Spleen (tissue), 13 donors: ENCODE measurements at places on chromosomes 2 and 18. TPM values are rescaled to one million over a fixed set of nuclear protein-coding genes. Genes with fewer than 3 reads are reported as not detected.

GRCh38 chr18:50038448-50038847 lies 156.5 kb downstream of the MYO5B start:
- DNase-seq = no peak
- H3K27ac ChIP-seq = no peak overlapping the region
- no peaks in the 10 kb centered on the region for H3K4me1 ChIP-seq
- H3K4me3 ChIP-seq = no peak overlapping the region
- H3K36me3 ChIP-seq = no peaks in the 10 kb centered on the region

DNA sequence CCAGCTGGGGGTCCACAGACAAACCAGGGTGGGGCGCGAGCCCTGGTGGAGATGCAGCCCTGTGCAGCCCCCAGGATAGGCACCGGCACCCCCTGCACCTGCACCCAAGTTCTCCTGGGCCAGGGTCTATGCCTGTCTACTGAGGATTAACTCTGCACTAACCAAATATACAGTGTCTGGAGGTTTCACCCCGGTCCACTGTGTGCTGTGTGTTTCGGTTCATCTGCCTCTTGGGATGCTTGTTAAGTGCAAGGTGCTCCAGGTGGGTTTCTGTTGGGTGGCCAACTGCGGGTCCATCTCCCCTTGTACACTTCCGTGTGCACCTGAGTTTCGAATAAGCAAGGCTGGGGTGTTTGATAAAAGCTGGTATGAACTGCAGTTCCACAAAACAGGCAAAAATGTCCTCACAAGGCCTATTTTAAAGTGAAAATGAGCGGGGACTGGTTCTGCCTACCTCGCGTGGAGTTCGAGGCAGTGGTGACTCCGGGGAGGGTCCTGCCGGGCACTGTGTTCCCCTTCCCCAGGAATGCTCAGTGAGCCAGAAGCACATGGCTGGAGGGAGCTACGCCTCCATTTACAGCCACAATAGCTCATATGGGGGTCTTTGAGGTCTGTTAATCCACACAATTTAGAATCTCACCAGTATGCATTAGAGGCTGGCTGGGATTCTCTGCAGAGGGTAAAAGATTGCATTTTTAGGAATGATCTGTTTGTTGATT lies 70.7 kb downstream of the EDAR start:
- H3K4me3 ChIP-seq = no peak overlapping the region
- H3K36me3 ChIP-seq = no peaks in the 10 kb centered on the region
- no peaks in the 10 kb centered on the region for H3K4me1 ChIP-seq

DNA sequence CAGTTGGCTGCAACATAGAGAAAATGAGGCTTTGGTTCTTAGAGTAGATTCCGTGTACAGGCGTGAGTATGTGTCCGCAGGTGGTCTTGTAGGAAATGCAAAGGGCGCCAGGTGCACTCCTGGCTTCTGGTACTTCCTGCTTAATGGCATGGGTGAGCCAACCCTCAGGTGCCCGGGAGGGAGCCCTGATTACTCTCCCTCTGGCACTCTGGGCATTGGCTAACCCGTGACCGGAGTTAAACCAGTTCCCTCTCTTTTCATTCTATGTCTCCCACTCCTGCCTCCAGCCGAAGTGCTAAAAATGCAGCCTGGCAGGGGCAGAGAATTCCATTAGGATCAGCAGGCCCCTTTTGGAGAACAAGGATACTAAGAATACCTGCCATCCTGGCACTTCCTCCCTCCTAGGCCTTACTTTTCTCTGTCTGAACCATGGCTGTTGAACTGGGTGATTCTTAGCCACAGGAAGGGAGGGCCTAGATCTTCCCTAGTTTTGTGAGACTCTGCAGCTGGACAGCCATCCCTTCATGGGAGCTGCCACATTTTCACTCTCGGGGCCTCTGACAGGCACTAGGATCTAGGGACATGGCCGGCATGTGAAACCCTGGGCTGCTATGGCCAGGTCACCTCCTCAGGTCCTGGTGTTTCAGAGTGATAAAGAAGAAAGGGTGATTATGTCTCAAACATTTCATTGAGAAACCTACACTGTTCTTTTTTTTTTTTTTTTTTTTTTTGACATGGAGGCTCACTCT lies 6.5 kb downstream of the MERTK start:
- peaks cover 16% of the 10 kb centered on the region for H3K4me1 ChIP-seq
- H3K4me3 ChIP-seq = no peak overlapping the region
- no peaks in the 10 kb centered on the region for H3K36me3 ChIP-seq
- no peaks in the 10 kb centered on the region for H3K27me3 ChIP-seq

DNA sequence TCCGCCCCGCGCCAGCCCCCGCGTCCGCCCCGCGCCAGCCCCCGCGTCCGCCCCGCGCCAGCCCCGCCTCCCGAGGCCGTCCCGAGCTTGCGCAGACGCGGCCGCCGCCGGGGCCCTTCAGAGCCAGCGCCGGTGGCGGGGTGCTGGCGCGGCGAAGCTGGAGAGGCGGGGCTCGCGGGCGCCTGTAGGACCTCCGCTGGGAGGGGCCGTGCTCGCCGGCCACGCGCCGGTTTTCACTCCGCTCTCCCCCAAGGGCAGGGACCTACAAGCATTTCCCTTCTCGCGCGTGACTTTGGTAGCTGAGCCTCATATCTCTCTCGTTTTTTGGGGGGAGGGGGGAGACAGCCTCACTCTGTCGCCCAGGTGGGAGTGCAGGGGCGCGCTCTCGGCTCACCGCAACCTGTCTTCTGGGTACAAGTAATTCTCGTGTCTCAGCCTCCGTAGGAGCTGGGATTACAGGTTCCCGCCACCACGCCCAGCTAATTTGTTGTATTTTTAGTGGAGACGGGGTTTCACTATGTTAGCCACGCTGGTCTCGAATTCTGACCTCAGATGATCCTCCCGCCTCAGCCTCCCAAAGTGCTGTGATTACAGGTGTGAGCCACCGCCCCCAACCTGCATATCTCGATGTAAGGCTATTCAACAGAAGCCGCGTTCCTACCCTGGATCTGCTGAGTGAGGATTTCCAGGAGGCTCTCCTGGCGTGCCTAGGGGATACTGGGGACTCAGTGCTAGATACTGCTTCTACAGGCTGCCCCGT lies at the start of gene ZNF514:
TSS of gene ZNF514 (minus strand) at position 159 of the 760 bp plus-strand sequence. CDS start 6,595 bp downstream, outside the sequence.
- peak within 1 kb of the TSS; percentile 76 for H3K27ac ChIP-seq
- H3K4me3 ChIP-seq = peak within 1 kb of the TSS; percentile 64
- H3K4me1 ChIP-seq = peaks cover 17% of the 10 kb centered on the region
- H3K36me3 ChIP-seq = peaks cover 23% of the 10 kb centered on the region
- H3K27me3 ChIP-seq = no peaks in the 10 kb centered on the region
- DNase-seq = peak; percentile 94

- H3K27me3 ChIP-seq = peaks cover 22% of the 10 kb centered on the region
- H3K27ac ChIP-seq = no peak overlapping the region
- no peak overlapping the region for H3K4me3 ChIP-seq
- no peaks in the 10 kb centered on the region for H3K4me1 ChIP-seq
- H3K36me3 ChIP-seq = no peaks in the 10 kb centered on the region
These were observed 396.9 kb upstream of the MYT1L start for GRCh38 chr2:2727876-2728511.

GRCh38 chr2:69615078-69615625 lies 28.4 kb downstream of the AAK1 start:
- no peaks in the 10 kb centered on the region for H3K36me3 ChIP-seq
- peaks cover 6% of the 10 kb centered on the region for H3K4me1 ChIP-seq
- H3K4me3 ChIP-seq = no peak overlapping the region
- no peak for DNase-seq
- H3K27ac ChIP-seq = no peak overlapping the region

GRCh38 chr2:218852911-218853667 lies 6.5 kb upstream of the WNT6 start:
- no peak overlapping the region for H3K27ac ChIP-seq
- peak; percentile 81 for DNase-seq
- peaks cover 3% of the 10 kb centered on the region for H3K27me3 ChIP-seq
- peaks cover 23% of the 10 kb centered on the region for H3K4me1 ChIP-seq
- H3K36me3 ChIP-seq = no peaks in the 10 kb centered on the region

DNA sequence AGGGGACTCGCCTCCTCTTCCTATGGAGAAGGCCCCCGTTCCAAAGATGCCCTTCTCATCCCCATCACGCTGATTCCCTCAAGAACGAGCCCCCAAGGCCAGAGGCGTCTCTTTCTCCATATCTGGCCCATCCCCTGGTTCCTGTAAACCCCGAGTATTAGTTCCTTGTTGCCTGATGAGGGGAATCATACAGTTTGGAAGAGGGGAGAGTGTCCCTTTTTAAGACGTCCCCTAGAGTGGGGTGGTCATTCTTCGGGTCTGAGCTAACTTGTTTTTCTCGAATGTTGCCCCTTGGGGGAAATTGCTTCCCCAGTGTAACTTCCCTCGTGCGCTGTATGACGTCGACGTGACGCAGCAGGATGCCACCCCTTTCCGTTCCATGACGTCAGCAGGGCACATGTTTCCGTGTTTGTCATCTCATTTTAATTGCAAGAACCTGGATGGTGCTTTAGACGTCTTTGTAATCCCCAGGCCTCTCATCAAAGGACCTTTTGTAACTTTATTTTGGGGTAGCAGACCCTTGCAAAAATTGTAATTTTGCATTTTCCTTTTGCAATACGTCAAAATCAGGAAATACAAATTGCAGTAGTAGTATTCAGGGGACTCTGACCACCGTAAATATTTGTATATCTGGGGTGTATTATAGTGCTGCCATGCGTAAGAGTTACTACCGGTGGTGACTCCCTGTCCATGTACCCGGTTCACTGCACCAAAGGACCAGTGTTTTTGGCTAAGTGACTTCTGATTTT lies 569 bp downstream of the BABAM2 start:
- no peaks in the 10 kb centered on the region for H3K27me3 ChIP-seq
- peak overlapping the region; percentile 75 for H3K4me3 ChIP-seq
- H3K4me1 ChIP-seq = peaks cover 59% of the 10 kb centered on the region
- peak; percentile 90 for DNase-seq

DNA sequence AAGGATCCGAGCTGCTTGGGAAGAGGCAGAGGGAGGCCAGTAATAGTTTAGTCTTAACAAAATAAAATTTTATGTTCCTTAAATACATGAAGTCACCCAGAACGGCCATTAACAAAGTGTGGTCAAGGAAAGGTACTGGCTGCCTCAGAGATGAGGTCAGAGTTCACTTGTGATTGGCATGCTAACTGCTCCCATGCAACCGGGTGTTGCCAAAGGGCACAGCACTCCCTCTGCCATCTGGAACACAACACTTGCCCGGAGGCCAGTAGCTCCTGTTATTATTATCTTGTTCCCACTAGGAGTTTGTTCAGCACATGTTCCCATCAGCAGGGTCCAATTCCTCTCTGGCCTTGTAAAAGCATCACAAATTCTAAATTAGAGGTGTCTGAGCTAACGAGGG lies 207.0 kb downstream of the CYP26B1 start:
- no peak overlapping the region for H3K4me3 ChIP-seq
- H3K36me3 ChIP-seq = no peaks in the 10 kb centered on the region
- DNase-seq = no peak
- no peaks in the 10 kb centered on the region for H3K4me1 ChIP-seq
- H3K27ac ChIP-seq = no peak overlapping the region
- H3K27me3 ChIP-seq = no peaks in the 10 kb centered on the region

- no peaks in the 10 kb centered on the region for H3K36me3 ChIP-seq
- H3K27ac ChIP-seq = peak overlapping the region; percentile 42
- H3K27me3 ChIP-seq = peaks cover 4% of the 10 kb centered on the region
- no peak overlapping the region for H3K4me3 ChIP-seq
- H3K4me1 ChIP-seq = no peaks in the 10 kb centered on the region
These were observed 7.1 kb upstream of the IL1RL1 start for GRCh38 chr2:102304268-102304667.

DNA sequence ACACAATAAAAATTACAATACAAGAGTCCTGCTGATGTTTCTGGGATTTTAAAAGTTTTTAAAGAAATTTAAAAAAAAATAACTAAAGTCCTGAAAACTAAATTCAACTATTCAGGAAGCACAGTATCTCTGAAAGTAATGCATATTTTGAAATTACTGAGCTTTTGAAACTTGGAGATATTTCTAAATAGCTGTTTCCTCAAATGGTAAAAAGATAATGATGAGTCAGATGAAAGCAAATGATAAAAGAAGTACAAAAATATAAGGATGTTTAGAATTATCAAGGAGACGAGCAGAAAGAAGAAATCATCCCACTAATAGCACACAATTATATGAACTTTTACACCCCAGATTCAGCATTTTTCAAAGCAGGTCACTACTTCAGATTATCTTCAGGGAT lies 90.2 kb upstream of the SLC25A52 start:
- peak overlapping the region; percentile 2 for H3K27ac ChIP-seq
- no peaks in the 10 kb centered on the region for H3K4me1 ChIP-seq
- DNase-seq = no peak

- no peak for DNase-seq
- no peaks in the 10 kb centered on the region for H3K4me1 ChIP-seq
- no peak overlapping the region for H3K27ac ChIP-seq
These were observed 22.7 kb downstream of the IAH1 start for GRCh38 chr2:9497017-9497416.

GRCh38 chr2:136031711-136032110 lies 46.3 kb upstream of the DARS1 start:
- no peak for DNase-seq
- H3K27ac ChIP-seq = no peak overlapping the region
- no peaks in the 10 kb centered on the region for H3K36me3 ChIP-seq
- H3K4me3 ChIP-seq = no peak overlapping the region
- H3K4me1 ChIP-seq = peaks cover 16% of the 10 kb centered on the region
- H3K27me3 ChIP-seq = no peaks in the 10 kb centered on the region

DNA sequence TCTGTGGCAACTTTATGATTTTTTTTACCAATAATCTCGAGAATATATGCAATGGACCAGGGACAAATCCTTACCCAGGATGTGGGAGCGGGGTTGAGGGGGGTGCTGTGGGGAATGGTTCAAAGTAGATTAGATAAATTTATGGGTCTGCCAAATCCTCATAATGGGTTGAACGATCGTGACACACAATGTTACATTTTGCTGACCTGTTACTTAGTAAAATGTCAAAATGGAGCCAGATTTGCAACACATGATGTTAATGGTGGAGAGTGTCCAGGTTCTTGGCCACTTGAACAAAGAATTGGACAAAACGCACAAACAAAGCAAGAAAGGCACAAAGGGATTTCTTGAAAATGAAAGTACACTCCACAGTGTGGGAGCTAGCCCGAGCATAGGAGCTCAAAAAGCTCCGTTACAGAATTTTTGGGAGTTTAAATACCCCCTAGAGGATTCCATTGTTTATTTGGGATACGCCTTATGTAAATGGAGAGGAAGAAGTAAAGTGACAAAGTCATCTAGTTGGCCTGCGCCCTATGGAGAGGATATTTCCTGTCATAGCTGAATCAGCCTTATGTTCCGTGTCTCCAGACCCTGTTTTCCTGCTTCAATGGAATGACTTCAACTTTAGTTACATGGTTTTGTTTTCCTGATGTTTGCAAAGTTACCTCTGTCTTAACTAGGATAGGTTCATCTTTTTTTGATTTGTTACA lies 776.0 kb downstream of the DCC start:
- no peaks in the 10 kb centered on the region for H3K36me3 ChIP-seq
- no peak overlapping the region for H3K4me3 ChIP-seq
- no peak for DNase-seq

GRCh38 chr2:226904592-226904991 lies 68.7 kb downstream of the RHBDD1 start:
- peaks cover 70% of the 10 kb centered on the region for H3K4me1 ChIP-seq
- peak overlapping the region; percentile 67 for H3K27ac ChIP-seq
- H3K4me3 ChIP-seq = no peak overlapping the region
- no peaks in the 10 kb centered on the region for H3K27me3 ChIP-seq
- DNase-seq = no peak

GRCh38 chr2:62660087-62660486 lies 45.4 kb upstream of the EHBP1 start:
- no peak for DNase-seq
- no peaks in the 10 kb centered on the region for H3K36me3 ChIP-seq
- H3K4me1 ChIP-seq = peaks cover 7% of the 10 kb centered on the region
- H3K27me3 ChIP-seq = no peaks in the 10 kb centered on the region
- no peak overlapping the region for H3K4me3 ChIP-seq

Gene APLF
- total RNA-seq = 6.0 TPM

Gene UGT1A10
- total RNA-seq = not detected

Gene CTDP1
- 54.6 TPM for total RNA-seq

Gene STEAP3
- total RNA-seq = 3.6 TPM

Gene CRYGC
- total RNA-seq = not detected

Gene CTAGE1
- total RNA-seq = not detected

Gene TIMM21
- total RNA-seq = 24.9 TPM

Gene SPP2
- total RNA-seq = not detected

Gene TEKT4
- total RNA-seq = not detected

Gene ANKMY1
- 29.5 TPM for total RNA-seq

Gene FBXO11
- total RNA-seq = 73.6 TPM
